IMR-90 (cell line): ENCODE measurements at places on chromosomes 6 and 20.

- peak; percentile 88 for DNase-seq
Measured at GRCh38 chr6:137709424-137710236, 157.4 kb upstream of the TNFAIP3 start.

DNA sequence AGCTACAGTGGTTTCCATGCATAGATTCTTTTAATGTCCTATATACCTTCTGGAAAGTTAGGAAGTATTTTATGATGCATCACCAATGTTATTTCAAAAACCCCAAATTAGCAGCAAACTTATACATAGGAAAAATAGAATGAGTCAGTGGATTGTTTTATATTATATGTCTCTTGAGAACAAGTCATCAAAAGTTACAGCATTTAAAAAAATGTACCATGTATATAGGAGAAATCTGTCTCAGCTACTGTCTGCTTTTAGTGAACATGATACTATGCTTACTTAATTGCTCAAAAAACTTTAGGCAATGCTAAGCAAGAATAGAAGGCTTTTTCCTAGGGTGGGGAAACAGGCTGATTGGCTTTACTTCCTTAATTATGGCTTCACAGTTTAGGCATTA, 365.3 kb downstream of the SAMD5 start:
- DNase-seq: peak; percentile 41

DNA sequence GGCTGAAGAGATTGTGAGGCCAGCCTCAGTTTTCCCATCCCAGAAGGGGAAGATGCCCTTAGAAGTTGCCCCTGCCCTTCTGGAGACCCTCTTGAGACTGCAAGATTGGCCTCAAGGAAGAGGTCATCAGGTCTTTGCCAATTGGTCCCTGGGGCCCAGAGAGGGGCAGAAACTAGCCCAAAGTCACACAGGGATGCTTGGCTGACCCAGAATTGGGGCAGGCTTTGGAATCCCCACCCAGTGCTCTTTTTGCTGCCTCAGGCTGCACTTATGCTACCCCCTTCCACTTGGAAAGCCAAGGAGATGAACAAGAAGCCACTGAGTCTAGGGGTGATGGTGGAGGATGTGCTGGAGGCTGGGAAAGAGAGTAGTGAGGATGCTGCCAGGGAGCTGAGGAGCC, 24.9 kb upstream of the FKBP1A start:
- DNase-seq: no peak

GRCh38 chr6:98136333-98136732, 698.0 kb upstream of the POU3F2 start:
- no peak for DNase-seq

DNA sequence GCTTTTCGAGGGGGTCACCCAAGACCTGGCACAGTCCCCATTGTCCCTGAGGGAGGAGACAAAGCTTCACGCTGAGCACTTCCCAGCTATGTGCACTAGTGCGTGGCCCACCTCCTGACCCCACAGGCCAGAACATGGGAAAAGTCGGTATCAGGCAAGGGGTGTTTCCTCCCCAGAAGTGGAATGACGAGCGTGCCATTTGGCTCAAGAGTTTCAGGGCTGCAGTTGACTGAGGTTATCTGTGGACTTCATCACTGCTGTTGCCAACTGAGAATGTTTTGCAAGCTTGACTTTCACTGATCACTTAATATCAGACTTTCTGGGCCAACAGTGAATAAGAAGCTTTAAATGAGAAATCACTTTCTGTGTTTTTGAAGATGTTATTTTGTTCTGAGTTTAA, 137.0 kb upstream of the AFDN start:
- DNase-seq: no peak

- DNase-seq: peak; percentile 44
Measured at GRCh38 chr20:5918856-5919625, 31.3 kb downstream of the TRMT6 start.

DNA sequence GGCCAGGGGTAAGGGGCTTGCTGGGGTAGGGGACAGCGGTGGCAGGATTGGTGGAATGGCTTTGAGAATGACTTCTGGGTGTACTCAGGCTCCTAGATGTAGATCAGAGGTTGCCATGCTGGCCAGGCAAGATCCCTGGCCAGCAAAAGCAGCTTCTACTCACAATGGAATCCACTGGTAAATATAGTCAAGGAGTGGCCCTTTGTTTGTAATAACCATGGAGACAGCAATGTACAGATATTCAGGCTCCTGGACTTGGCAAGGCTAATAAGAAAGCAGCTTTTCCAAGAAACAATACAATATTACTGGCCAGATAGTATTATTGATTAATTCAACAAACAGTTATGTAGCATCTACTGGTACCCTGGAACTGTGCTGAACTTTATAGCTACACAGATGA, 37.9 kb downstream of the CDH26 start:
- no peak for DNase-seq

DNA sequence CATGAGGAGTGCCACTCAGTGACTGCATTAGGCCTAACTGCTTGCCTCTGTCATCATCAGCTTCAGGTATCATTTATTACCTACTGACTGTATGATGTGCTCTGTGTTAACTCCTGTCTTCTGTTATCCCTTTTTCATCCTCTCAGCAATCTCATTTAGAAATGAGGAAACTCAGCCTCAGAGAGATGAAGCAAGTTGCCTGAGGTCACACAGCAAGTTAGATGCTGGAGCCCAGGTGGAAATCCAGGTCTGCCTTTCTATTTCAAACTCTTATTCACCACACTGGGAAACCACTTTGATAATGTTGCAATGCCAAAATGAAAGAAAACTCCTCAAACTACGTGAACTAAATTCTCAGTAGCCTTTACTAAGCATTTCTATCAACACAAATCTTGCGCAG, 1.3 kb downstream of the FERMT1 start:
- no peak for DNase-seq

GRCh38 chr20:56779452-56780143, 150.5 kb downstream of the TFAP2C start:
- no peak for DNase-seq

DNA sequence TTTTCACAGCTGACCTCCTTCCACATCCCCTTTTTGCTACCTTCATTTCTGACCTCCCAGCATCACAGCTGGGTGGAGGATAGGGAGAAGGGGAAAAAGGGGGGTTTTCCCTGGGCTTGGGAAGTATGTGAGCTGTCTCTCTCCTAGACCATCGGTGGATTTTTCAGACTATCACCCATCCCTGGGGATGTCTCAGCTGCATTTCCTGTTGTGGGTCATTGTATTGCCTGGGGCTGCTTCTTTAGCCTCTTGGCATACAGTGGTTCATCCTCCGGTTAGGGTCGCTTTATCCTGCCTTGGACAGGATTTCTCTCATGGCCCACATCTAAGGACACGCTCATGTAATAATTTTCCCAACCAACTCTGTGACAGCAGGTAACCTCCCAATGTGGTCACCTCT, 142.5 kb upstream of the ARG1 start:
- no peak for DNase-seq

- no peak for DNase-seq
Measured at GRCh38 chr6:83459663-83460062, 28.8 kb upstream of the ME1 start.

DNA sequence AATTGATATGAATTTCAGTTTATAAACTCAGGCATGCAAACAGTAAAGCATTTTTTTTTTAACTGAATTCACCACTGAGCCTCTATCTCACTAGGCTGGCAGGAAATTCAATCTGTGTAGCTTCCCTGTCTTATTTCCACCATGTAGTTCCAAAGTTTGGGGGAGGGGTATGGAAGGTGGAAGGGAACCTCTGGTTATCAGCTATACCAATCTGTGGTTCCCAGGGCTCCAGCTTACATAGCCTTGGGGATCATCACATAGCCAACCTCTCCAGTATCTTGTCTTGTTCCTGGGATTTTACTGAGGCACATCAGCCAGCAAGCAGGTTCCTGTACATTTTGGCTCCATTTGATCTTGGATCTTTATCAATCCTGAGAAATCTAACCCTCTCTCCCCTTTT, 15.6 kb downstream of the RAD21L1 start:
- no peak for DNase-seq

DNA sequence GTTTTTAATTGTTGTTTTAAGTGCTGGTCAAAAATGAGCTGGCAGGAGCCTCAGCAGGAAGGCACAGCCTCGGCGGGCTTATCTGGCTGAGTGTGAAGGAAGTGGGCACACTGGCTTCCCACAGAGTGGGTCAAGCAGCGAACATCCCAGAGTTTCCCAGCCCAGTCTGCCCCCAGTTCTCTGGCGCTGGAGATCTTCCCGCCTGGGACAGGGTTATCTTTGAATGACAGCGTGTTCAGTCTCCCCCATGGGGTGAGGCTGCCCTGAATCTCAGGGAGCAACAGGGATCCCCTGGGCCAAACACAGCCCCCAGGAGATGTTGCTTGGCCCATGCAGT, 122.2 kb upstream of the PTPN1 start:
- DNase-seq: no peak

GRCh38 chr20:5270603-5271002, 46.2 kb downstream of the PROKR2 start:
- DNase-seq: no peak
